Skin of body (tissue), 3 donors: ENCODE measurements at places on chromosomes 3 and 15. TPM values are rescaled to one million over a fixed set of nuclear protein-coding genes. Genes with fewer than 3 reads are reported as not detected.

MESP1 gene
- 1.6 TPM for total RNA-seq

DNA sequence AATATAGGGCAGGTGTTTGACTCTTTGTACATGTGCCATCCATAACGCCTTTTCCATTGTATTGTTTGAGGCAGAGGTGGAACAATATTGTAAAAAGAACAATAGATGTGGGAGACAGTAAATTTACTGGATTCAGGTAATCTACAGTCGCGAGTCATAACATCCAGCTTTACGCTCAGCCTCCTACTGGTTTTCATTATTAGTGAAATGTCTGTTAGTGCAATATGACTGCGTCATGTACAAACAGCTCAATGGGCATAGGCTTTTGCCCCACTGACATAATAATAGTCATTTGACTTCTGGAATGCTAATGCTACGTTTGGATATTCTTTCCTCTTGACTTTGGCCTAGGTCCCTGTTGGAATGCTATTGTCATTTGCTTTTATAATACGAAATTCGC is 9.5 kb downstream of the CACNA2D3 start:
- DNase-seq, result no peak

- DNase-seq, result no peak
These were observed 274.2 kb downstream of the FOXP1 start for GRCh38 chr3:71309342-71309741.

- no peak for DNase-seq
These were observed at the start of gene TMEM89 for GRCh38 chr3:48621461-48621869. Gene TMEM89, minus strand, starts transcription at chr3:48621769. Its CDS starts 13 bp downstream, at chr3:48621756.

GRCh38 chr3:95037927-95038326 is 975.1 kb downstream of the NSUN3 start:
- DNase-seq, result no peak

DNA sequence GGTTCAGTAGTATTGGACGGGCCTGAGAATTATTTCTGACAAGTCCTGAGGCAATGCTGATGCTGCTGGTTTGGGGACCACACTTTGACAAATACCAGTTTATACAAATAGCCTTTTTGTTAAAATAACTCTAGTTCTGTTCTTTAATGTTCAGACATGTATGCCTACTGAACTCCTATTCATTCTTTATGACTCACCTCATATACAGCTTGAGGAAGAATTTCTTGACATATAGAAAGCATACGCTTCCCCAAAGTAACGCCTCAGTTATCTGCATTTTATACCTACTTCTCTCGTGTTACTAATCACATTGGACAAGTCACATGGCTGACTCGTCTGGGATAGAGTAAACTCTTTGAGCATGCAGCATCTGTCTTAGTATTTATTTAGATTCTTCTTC is 145.4 kb upstream of the GOLIM4 start:
- DNase-seq, result no peak
